Chondrocyte (in vitro differentiated cells): ENCODE measurements at places on chromosomes 3 and 15.

DNA sequence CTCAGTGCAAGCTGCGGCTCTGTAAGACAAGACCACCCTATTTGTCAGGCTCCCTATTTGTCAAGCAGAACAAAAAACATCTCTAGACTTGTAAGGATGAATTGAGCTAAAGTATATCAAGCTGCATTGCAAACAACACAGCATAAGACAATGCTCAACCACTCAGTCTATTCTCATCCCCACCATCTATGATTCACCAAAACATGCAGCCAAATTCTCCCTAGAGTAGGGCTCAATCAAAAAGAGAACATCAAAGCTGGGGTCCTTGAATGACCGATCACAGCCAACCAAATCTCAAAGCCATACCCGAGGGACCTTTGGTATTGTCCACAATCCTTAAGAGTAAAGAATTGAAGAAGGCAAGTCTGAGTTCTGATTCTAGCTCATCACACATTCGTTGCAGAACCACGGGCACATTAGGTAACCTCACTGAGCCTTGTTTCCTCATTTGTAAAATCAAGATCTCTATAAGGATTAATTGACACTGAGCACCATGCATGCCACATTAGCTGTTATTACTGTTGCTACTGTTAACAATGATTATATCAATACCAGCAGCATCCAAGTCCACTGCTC is 31.2 kb downstream of the RFTN1 start:
- no peak for DNase-seq

- DNase-seq: no peak
These were observed 78.7 kb downstream of the ZNF280D start for GRCh38 chr15:56654624-56655023.

GRCh38 chr3:102980355-102980696 is 545.5 kb downstream of the ZPLD1 start:
- DNase-seq: no peak

DNA sequence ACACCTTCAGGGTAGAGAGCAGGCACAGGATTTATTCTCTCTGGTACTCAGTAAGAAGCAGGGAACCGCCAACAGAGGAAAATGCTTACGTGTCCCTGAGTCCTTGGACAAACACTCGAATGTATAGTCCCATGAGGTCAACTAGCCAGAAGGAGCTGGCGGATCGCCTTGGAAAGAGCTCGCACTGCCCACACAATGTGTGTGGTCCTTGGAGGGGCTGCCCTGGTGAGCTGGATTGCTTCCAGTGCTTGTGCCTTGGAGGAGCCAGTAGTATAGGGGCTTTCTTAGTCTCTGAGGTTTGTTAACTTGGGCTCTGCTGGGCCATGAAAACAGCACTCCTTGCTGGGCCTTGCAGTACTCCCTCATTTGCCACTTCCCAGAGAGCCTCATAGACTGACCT is 40.7 kb upstream of the VILL start:
- no peak for DNase-seq
